ENCODE measurements at places on chromosomes 12 and 14. TPM values are rescaled to one million over a fixed set of nuclear protein-coding genes. Genes with fewer than 3 reads are reported as not detected.

GRCh38 chr12:79183926-79184325 is 319.4 kb downstream of the SYT1 start:
- no peak for DNase-seq

DNA sequence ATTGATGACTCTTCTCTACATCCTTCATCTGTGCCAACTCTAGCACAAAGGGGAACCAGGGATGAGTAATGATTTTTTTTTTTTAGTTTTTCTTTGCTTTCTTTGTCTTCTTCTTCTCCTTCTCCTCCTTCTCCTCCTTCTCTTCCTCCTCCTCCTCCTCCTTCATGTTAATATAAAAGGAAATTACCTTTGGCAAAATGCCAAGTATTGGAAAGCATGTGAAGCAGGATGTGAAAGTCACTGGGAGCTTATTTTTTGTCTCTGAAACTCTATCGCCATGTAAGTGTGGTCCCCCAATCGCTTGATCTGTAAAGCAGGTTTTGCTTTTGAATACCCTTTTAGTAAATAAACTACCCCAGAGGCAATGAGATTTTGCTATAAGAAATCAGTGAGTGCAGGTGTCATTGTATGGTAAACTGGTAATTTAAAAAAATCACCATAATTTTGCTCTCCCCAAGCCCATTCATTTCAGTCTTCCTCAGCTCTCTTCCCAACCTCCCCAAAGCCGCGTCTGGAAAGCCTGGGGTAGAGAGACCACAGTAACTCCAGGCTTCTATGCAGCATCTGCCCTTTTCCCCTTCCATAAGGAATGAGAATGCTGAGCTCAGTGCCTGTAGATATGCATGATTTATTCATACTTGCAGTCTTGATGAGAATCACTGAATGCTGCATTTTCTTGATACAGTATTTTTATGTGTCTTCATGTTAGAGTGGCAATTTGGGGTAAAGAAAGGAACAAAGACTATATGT is 388.7 kb downstream of the TMEM117 start:
- DNase-seq, result peak; percentile 2

DNA sequence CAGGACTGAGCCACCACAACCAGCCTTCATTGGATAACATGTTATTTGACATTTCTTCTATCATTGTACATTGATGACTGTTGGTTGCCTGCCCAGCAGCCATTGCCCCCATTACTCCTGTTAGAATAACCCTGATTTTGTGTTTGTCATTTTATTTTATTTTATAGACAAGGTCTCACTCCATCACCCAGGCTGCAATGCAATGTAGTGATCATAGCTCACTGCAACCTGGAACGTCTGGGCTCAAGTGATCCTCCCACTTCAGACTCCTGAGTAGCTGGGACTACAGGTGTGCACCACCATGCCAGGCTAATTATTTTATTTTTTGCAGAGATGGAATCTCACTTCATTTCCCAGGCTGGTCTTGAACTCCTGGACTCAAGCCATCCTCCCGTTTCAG is 33.2 kb upstream of the LTA4H start:
- DNase-seq, result no peak

Gene CMKLR1
- polyA plus RNA-seq, result 13.3 TPM

Gene TAS2R20
- polyA plus RNA-seq, result 2.1 TPM

Gene CDKN3
- polyA plus RNA-seq, result 28.1 TPM

- DNase-seq, result no peak
These were observed 578.7 kb upstream of the FBXO33 start for GRCh38 chr14:40010961-40011360.

Gene KRT75
- polyA plus RNA-seq, result not detected

- no peak for DNase-seq
These were observed 82.4 kb downstream of the RTN1 start for GRCh38 chr14:59788176-59788575.

DNA sequence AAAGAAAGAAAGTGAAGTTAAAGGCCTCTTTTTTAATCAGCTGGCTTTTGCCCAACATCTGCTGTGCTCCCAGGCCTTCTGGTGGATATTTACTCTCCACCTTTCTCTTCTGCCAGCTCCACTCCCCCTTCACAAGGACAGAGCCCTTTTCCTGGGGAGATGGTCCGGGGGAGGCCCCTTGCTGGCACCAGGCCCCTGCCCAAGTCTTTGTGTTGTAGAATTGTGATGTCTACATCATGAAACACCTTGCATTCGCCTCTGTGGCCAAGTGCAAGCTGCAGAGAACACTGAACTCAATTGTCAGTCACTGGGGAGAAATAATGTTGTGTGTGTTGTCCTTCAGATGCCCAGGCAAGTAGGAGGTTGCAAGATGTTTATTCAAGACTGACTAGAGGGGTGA is 150.3 kb downstream of the DPF3 start:
- DNase-seq, result no peak

GRCh38 chr12:122965321-122965751 is 927 bp downstream of the ABCB9 start:
- no peak for DNase-seq

Gene CLEC2A
- not detected for polyA plus RNA-seq

Gene MANSC1
- 32.4 TPM for polyA plus RNA-seq

GRCh38 chr14:34714320-34715126 is at the start of gene CFL2:
CFL2 (minus strand) TSS chr14:34714593; CDS start chr14:34714540, 53 bp downstream.
- peak; percentile 70 for DNase-seq

DNA sequence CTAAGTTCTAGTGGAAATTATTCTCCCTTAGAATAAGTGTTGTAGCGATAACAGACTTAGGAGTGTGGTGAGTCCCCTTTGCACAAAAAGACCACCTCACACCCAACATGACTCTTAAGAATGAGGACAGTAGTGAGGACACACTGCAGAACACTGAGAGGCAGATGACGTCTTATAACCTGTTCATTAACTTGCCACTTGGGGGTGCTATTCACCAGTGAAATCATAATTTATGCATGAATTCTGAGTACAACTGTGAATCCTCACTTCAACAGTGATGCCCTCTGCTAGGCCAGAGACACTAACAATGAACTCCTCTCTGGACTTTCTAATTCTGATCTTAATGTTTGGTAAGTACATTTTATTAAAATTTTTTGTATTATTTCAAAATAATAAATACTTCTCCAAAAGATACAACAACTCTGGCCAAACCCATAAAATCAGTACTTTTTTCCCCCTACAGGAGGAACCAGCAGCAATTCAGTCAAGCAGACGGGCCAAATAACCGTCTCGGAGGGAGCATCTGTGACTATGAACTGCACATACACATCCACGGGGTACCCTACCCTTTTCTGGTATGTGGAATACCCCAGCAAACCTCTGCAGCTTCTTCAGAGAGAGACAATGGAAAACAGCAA is 274.7 kb downstream of the DAD1 start:
- peak; percentile 32 for DNase-seq

GRCh38 chr12:80714846-80715245 is 1.9 kb upstream of the MYF5 start:
- DNase-seq, result no peak

Gene TMEM52B
- 0.25 TPM for polyA plus RNA-seq

GRCh38 chr12:5914387-5915149 is 30.5 kb downstream of the ANO2 start:
- no peak for DNase-seq

- DNase-seq, result no peak
These were observed 6.1 kb upstream of the TCL1B start for GRCh38 chr14:95679998-95680735.

Gene AACS
- polyA plus RNA-seq, result 30.5 TPM

DNA sequence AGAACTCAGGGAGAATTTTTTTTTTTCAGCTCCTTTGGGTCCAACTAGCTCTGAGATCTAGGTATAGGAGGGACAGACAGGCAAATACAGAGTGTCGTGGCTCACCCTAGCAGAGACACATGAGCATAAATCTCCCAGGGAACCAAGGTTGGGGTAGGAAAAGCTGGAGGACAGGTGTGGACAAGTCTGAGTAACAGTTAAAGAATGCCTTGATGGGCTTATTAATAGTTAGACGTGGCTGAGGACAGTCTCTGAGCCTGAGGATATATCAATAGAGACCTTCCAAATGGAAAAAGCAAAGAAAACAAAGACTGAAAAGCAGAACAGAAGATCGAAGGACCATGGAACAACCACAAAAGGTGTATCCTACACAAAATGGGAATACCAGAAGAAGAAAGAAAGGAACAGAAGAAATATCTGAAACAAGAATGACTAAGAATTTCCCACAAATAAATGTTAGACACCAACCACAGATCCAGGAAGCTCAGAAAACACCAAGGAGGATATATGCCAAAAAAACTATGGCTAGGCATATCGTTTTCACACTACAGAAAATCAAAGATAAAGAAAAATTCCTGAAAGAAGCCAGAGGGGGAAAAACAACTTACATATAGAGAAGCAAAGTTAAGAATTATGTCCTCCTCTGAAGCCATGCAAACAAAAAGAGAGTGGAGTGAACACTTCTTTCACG is 80.9 kb downstream of the PTPRB start:
- DNase-seq, result no peak

DNA sequence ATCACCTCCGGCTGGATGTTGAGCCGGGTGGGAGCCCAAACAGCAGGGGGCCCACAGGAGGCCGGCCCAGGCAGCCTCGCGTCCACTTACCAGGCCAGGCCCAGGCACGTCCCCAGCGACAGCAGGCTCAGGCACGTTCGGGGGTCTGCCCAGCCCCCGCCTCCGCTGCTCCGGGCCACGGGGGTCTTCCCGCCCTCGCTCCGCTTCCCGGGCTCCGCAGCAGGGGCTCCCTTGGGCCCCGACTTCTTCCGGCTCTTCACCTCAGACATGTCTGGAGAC is 216 bp downstream of the IKBIP start:
- no peak for DNase-seq

- DNase-seq, result no peak
These were observed 1566.9 kb upstream of the TMEM132C start for GRCh38 chr12:126700096-126700495.

DNA sequence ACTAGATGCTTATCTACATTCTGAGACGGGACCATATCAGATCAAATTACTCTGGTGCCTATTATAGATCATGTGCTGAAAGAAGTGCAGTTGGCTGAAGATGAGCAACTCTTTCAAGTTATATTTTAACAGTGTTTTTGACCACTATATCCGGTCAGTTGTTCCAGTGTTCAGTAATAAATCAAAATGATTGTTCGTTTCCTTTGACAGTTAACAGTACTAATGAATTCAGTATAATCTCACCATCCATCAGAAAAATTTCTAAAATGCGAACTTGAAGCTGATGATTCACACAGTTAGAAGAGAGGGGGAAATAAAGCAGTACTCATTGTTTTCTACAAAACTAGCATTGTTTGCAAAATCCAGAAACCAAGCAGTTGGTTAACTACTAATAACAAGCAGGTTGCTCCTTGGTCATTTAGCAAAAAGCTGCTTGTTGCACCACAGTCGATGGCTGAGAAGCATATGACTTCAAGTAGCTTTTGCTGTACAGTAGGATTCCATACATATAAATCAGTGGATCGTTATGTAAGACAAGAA is 2.3 kb downstream of the RPS6KA5 start:
- no peak for DNase-seq

GRCh38 chr12:119302451-119303080 is 32.0 kb upstream of the CCDC60 start:
- no peak for DNase-seq

DNA sequence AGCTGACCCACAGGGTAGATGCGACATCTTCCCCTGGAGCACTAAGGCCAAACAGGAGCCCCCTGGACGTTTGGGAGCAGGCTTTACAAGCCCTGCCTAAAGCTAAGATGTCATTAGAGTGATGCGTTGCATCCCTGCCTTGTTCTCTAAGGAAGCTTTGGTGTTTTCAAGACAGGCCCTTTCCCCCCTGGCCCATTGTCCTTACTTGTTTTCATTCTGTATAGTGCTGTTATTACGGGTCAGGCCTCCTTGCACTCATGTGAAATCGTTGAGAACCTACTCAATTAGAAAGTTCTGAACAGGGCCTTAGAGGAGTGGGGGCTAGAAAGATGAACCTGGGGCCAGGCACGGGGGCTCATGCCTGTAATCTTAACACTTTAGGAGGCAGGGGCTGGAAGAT is 1.7 kb upstream of the PRKCH start:
- DNase-seq, result no peak

Gene DTX3
- 61.0 TPM for polyA plus RNA-seq

DNA sequence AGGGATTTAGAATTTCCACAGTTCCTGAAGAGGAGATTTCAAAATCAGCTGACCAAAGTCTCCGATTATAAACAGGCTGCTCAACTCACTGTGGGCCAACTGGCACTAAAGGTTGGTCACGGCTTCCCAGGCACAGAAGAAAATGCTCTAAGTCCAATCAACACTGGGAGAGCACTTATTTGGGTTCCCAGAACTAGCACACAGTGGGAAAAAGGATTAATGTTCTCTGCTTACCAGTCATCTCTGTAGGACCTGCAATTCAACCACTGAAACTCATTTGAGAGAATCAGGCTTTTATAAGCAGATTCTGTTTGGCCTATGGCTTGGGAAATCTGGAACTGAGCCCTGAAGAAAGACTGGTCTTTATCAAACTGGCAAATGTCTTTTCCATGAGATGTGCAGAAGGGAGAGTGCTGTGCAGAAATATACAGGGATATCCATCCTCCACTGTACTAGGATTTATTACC is 49.4 kb downstream of the ABCC9 start:
- DNase-seq, result no peak

Gene MANSC4
- 0.69 TPM for polyA plus RNA-seq

GRCh38 chr12:18323159-18323558 is 61.8 kb downstream of the PIK3C2G start:
- DNase-seq, result no peak

DNA sequence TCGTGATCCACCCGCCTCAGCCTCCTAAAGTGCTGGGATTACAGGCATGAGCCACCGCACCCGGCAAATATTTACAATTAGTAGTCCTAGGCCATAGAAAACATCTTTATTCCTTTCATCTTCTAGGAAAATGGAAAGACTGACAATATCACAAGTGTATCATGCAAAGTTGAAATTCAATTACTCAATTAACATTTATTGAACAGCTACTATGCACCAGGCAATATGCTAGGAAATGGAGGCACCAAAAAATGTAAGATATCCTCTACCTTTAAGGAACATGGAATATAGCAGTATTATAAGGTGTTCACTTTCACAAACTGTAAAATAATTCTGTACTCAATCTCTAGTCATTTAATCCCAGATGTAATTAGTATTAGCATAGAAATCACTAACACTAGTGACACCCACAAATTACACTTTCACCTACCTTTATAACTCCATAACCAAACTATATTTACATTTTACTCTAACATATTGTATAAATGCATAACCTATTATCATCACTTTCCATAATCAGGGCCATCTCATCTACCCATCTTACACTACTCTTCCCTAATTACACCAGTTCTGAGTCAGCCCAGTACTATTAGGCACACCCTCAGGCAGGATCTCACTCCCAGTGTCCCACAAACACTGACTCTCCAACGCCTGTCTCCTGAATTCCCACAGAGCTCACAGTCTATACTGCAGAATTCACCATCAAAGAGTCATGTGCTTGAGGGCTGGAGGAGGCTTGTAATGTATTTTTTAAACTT is 10.4 kb downstream of the CORO1C start:
- no peak for DNase-seq

Gene C2CD5
- 45.7 TPM for polyA plus RNA-seq

- no peak for DNase-seq
These were observed 29.4 kb upstream of the STAC3 start for GRCh38 chr12:57280211-57281062.

Gene NEUROD4
- not detected for polyA plus RNA-seq

GRCh38 chr12:97024393-97024792 is 117.3 kb downstream of the NEDD1 start:
- no peak for DNase-seq

Gene PRKCH
- polyA plus RNA-seq, result 45.7 TPM

- no peak for DNase-seq
These were observed 8.6 kb upstream of the CD27 start for GRCh38 chr12:6435961-6436715.

Measured in right lung (tissue), 10 donors.